ENCODE measurements at places on chromosomes 3 and 15.

- no peak for DNase-seq
Observed at GRCh38 chr3:48219543-48219942, 3.8 kb upstream of the CAMP start.

DNA sequence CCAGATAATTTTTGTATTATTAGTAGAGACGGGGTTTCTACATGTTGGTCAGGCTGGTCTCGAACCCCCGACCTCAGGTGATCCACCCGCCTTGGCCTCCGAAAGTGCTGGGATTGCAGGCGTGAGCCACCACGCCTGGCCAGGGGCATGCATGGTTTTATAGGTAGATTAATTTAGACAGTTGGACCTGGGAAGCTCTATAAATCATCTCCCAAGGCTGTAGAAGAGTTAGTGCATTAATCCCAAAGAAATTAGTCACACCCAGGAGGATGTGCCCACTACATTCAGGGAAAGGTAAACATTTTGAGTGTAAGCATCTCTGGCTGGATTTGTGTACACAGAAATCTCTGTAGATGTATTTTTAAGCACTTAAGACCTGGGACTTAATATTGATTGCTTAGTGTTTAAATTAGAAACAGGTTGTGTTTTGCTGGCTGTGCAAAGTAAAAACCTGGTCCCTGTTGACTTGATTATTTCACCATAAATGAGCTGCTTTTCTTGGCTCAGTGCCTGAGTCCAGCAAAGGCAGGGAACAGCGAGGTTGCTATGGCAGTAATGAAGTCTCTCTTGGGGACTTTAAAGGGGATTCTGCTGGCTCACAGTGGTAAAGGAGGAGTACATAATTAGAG lies 19.2 kb downstream of the EXOSC7 start:
- no peak for DNase-seq

- no peak for DNase-seq
Observed at GRCh38 chr3:128050597-128050996, 1.6 kb upstream of the SEC61A1 start.

DNA sequence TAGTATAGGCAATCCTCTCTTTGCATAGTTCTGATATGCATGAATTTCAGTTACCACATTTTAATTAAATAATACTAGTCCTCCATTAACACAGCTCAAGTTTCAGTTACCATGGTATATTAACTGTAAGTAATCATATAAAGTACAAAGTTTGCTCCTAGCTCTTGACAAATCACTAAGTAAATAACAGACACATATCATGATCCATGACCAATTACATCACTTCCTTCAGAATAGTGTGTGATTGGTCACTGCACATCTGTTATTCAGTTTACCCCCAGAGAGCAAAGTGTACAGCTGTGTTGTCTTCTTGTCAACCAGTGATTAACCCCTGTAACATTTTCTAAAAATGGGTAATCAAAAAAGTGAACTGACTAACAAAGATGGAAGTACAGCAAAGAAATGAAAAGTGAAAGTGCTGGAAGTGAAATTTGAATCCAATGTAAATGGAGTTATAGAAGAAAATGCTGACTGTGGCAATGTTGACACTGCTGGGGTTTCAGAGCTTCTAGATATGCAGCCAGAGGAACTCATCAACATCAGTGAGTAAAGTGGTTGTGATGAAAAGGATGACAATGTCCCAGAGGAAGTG lies 30.2 kb upstream of the LEKR1 start:
- no peak for DNase-seq

DNA sequence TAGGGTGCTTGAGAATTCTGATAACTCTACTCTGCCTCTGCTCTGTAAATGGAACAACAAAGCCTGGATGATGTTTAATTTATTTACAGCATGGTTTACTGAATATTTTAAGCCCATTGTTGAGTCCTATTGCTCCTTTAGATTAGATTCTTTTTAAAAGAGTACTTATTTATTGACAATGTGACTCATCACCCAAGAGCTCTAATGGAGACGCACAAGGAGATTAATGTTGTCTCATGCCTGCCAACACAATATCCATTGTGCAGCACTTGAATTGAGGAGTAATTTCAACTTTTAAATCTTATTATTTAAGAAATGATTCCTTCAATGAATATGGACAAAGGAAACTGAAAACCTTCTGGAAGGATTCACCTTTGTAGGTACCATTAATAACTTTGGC lies 691.4 kb downstream of the ZBBX start:
- DNase-seq: no peak

Data from Jurkat, Clone E6-1 (cell line).